ENCODE measurements at places on chromosomes 1 and 21.

GRCh38 chr1:56397811-56398231, 181.5 kb downstream of the PLPP3 start:
- no peak for DNase-seq

- DNase-seq: no peak
Observed at GRCh38 chr1:25066731-25067517, 136.8 kb upstream of the RUNX3 start.

DNA sequence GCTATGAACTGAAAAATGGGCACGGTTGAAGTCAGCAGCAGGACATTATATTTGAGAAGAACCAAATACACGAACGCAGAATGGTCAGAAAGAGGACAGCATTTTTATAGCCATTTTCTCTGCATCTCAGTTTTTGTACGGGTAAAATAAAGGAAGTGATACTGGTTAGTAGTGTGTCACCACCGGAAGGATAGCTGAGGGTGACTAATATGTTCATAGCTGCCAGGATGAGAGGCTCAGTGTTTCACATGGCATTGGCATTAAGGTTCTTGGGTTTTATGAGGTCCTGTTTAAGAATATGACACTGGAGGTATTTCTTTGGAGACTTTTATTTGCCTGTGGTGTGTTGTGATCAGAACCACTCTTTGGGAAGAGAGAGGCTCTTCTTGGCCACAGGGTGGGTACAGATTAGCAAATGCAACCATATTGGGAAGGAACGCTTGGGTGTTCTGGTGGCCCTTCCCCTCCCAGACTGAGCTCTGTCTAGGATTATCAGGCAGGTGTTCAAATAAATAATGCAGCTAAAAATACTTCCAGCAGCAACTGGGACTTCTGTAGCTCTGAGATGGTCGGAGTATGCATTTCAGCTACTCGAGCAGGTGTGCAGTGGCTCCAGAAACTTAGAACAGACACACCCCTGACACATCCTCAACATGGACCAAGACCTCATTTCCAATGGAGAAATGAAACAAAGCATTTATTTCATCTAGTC, 158.2 kb downstream of the PBX1 start:
- no peak for DNase-seq

DNA sequence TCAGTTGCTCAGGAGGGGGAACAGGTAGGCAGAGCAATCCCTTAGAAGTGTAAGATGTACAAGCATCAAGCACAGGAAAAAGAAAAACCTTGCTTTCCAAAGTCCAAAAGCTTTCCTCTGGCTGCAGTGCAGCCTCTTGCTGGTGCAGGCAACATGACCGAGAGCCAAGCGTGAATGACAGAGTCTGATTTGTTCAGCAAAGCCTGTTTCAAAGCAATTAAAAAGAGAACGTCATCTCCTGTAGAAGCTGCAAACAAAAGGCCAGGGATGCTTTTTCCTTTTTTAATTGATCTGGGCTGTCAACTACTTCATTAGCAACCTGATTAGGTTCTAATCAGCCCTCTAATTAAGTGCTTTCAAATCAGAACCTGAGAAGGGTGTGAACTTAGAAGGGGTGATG, 38.2 kb upstream of the PLA2G2C start:
- no peak for DNase-seq

DNA sequence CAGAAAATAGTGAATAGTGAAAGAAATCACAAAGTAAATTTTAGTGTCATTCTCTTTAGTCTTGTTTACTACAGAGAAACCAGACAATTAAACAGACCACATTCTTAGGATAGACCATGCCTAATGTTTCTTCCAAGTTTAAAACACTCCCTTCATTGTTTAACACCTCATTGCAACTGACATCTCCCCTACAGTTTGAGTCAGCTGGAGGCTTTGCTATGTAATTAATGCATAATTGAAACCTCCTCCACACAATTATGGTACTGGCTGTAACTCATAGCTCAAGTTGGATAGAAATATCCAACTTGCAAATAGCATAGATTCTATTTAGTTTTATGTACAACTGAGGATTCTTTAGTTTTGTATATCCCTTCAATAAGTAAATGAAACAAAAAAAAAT, 35.2 kb upstream of the B3GALT2 start:
- DNase-seq: no peak
